ENCODE measurements at places on chromosomes 16 and 17.

DNA sequence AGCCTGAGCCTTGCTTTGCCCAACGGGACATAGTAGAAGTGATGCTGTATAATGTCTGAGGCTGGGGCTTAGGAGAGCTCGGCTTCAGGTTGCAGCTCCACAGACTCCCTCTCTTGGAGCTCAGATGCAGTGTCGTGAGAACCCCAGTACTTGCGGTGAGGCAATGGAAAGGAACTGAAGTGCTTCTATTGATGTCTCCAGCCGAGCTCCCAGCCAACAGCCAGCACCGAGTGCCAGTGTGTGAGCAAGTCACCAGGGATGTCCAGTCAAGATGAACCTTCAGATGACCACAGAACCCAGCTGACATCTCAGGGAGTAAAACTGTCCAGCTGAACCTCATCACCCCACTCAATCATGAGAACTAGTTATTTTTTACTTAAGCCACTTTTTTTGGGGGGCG lies 268.1 kb downstream of the IRF8 start:
- DNase-seq, result no peak

GRCh38 chr17:63001689-63002394 lies 35.8 kb downstream of the TANC2 start:
- DNase-seq, result no peak

- DNase-seq, result no peak
Observed at GRCh38 chr17:61352408-61352770, 47.3 kb upstream of the TBX2 start.

- DNase-seq, result no peak
Observed at GRCh38 chr17:61259360-61259759, 140.3 kb upstream of the TBX2 start.

DNA sequence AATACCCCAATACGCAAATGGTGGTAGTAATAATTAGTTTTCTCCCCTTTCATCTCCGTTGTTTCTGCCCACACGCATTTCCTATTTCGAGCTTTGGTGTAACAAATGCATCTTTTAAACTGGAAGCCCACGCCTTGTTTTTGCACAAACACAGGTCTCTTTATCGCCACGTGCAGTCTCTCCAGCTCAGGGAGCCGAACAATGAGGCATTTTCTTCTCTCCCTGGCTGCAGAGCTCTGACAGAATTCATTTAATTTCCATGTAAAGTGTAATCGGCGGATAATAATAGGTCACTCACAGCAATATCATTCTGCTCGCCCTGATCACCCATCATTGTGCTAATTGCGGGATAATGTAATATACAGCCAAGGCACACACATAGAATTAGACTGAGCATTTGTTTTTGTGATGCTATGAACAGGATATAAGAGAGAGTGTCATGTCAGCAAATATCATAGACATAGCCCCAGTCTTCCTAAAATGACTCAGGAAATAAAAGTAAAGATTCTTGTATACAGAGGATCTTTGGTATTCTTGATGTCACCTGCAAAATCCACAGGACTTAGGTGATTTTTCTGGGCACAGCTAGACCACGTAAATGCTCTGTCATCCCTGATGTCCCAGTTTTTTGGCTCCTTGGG lies 452.6 kb upstream of the CDH11 start:
- DNase-seq, result no peak

GRCh38 chr17:42202696-42203095 lies 8.4 kb upstream of the GHDC start:
- no peak for DNase-seq

DNA sequence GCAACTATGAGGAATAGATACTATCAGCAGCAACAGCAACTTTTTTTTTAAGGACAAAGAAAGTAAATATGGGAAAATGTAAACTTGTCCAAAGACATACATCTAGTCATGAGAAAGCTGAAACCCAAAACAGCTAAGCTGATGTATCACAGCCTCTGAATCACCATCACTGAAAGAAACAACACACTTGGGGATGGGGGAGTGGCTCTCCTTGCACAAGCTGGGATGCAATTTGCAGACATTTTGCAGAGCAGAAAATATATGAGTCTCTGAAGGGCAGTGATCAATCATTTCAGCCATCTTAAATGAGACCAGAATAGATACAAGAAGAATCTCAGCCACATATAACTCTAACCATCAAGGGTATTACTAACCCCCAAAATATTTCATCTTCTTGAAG lies 79.1 kb downstream of the GRIN2A start:
- no peak for DNase-seq

GRCh38 chr17:76671123-76671911 lies 27.8 kb upstream of the ST6GALNAC1 start:
- peak; percentile 100 for DNase-seq

DNA sequence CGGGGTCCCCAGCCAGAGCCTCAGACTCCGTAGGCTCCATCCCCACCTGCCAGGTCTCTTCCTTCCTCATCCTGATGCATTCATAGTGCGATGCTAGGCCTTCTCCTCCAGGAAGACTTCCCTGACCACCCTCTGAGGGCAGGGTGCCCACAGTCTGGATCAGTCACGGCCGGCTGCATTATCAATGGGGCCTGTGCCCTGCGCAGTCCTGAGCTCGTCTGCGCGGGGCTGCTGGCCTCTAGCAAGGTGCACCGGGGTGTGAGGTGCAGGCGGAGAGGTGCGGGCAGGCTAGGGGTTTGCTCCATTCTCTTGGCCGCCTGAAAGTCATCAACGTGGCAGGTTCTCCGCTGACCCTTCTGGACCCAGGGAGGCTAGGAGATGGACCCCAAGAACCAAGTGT lies 56.9 kb upstream of the ACSF3 start:
- no peak for DNase-seq

DNA sequence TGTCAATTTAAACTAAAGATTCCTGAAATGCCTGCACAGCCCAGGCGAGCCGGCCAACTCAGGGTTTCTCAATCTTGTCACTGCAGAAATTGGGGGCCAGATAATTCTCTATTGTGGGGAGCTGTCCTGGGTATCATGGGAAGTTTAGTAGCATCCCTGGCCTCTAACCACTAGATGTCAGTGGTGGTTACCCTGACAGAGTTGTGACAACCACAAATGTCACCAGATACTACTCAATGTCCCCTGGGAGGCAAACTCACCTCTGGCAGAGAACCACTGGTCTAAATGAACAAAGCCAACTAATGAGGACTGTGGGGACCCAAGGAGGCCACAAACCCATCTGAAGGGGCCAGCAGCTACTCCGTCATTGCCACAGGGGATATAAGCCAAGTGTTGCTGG lies 90.9 kb downstream of the MYH11 start:
- DNase-seq, result peak; percentile 61

DNA sequence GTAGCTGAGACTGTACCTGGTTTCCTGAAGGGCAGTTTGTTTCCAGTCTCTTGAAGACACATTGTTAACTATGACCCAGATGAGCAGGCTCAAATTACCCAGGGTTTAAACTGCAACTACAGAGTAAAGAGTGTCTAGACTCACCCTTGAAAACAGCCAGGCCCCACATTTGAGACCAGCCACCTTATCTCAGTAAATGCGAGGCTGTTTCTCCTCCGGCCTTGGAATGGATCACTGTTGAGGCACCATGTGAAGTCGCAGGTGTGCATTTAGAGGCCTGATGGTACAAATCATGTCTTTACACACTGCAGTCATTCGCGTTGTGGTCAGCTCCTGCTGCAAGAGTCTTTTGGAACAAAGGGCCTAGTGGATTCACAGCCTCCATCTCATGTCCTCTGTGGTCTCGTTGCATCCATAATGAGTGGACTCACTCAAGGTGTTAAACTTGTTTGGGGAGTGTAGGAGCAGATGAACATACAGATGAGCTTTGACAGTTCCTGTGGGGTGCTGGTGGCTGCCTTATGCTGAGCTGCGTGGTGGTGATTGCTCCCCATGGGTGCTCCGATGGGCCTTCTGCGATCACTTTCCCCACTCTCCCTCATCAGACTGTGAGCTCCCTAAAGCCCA lies 18.5 kb upstream of the N4BP1 start:
- no peak for DNase-seq

GRCh38 chr17:74332017-74332650 lies 6.1 kb downstream of the KIF19 start:
- DNase-seq, result no peak

DNA sequence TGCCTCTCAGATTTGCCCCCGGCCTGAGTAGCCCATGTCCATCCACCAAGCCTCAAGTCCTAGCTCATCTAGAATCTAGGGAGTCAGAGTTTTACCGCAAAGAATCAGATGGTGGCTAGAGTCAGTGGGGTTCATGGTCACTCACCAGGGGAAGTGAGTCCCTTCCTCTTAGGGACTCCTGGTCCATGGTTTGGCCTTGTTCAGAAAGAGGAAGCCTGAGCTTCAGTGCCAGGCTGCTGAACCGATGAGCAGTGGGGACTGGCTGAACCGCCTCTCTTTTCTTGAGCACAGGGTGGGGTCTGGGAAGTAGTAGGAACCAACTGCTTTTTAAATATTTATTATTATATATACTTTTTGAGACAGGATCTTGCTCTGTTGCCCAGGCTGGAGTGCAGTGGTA lies 160.3 kb downstream of the NTN1 start:
- DNase-seq, result peak; percentile 93

DNA sequence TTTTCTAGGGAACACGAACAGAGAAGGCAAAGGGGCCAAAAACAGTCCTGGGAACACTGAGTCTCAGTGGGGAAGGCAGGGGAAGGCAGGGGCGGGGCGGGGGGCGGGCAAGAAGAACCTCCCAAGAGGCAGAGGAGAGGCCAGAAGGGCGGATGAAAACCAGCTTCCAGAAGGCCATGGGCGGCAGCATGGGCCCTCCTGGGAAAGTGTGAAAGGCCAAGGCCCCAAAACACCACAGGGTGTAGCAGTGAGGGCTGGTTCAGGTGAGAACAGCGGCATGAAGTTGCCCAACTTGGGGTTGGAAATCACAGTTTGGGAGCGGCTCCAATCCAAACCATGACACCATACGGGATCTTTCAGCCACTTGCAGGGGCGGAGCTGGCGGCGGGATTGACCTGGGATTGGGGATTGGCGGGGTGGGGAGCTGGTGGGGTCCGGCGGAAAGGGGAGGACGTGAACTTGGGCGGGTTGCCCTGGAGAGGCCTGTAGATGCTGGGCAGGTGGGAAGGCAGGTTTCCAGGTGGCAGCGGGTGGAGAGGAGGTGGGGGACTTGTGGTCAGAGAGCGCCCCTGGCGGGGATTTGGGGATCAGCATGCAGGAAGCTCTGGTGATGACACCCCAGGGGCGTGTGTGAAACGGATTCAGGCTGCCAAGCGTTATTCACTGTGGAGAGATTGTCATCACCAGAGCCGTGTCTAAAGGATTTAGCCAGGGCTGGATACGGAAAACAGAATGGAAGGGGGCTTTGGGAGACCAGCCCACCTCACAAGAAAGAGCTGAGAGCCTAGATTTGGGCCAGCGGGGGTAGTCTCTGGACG lies 80.9 kb downstream of the ARHGAP23 start:
- DNase-seq, result peak; percentile 22

GRCh38 chr16:29821643-29822115 lies 1.4 kb downstream of the MVP start:
- DNase-seq, result no peak

DNA sequence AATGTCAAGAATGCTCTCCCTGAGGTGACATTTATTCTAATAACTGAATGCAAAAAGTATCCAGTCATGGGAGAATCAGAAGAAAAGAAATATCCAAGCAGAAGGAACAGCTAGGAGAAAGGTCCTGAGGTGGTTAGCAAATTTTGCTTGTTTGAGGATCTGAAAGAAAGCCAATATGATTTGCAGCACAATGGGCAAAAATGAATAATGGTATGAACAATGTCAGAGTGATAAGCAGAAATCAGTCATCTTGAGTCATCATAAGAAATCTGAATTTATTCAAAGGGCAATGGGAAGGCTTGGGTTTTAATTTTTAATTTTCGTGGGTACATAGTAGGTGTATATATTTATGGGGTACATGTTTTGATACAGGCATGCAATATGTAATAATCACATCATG lies 68.5 kb downstream of the BRIP1 start:
- no peak for DNase-seq

All from MV-4-11 (cell line).